ENCODE measurements at places on chromosomes 7 and 10.
A peak's percentile ranks its signal among the peaks of the same experiment; 100 is the strongest.

- DNase-seq = peak; percentile 73
Measured at GRCh38 chr7:95916573-95917297, 144.4 kb downstream of the DYNC1I1 start.

DNA sequence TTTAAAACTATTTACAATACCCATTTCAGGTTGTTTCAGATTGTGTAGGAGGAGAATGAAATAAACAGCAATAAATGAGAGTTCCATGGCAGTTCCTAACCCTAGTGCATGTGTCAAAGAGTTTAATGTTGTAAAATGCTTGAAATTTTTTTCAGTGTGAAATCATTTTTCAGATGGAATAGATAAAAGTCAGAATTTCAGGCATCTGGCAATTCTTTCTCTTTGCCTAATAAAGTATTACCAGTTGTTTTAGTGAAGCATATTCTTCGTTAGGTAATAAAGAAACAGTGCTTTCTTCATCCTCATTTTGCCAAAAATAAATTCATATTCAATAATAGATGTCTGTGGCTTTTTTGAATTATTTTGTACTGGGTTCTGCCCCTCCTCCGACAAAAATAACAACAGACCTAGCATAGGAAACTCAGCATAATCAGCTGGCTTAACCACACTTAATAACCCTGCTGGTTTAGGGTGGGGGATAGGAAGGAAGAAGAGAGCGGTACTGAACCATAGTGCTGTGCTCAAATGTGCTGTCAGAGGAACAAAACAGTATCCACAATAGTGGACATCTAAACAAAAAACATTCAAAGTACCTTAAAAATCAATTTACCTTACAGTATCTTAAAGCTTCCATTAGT, 39.1 kb downstream of the MINDY3 start:
- peak; percentile 41 for DNase-seq

- DNase-seq = peak; percentile 56
Measured at GRCh38 chr10:69716711-69717560, 84.8 kb upstream of the COL13A1 start.

DNA sequence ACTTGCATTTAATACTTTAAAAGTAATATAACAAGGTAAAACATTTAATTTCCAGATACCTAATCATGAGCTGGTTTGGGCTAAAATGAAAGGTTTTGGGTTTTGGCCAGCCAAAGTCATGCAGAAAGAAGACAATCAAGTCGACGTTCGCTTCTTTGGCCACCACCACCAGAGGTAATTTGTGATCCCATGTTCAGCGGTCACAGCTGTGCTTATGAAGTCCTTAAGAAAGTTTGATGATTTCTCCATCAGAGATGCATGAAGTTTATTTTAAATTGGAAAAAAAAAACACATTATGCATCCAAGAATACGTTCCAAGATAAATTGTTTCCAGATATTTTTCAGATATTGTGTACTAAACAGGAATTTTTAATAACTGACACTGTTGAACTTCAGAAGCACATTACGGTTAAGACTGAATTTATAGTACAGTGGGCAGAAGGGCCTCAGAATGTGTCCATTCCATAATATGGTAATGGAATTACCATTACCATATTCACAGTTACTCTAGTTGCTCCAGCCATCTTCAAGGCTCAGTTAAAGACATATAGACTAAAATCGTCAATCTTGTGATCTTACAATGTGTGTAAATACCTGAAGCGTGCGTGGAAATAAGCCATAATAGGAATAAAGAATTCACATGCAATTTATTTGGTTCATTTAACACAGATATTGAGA, 106.8 kb downstream of the ZMYND11 start:
- no peak for DNase-seq

DNA sequence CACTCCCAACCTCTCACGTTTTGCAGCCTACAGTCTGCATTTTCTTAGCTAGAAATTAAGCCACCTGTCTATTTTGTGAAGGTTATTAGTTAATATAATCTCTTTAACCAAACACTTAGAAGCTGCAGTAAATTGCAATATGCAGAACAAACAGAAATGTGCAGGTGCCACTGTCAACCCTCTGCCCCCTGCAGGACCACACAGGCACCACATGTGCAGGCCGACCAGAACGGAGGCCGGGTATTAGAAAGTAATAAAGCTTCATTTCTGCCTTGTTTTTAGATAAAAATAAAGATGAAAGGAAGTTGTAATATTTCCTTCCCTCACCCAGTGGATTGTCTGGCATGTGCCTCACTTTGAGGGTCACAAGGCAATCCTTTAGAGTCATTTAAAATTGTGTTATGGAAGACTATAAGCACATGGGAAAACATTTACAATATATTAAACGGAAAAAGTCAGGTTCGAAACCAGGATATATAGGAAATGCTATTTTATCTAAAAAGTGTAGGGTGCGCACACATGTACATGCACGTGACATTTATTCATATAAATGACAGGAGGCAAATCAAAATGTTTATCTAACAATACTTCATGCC, 158.2 kb downstream of the ARHGAP12 start:
- DNase-seq = peak; percentile 26

DNA sequence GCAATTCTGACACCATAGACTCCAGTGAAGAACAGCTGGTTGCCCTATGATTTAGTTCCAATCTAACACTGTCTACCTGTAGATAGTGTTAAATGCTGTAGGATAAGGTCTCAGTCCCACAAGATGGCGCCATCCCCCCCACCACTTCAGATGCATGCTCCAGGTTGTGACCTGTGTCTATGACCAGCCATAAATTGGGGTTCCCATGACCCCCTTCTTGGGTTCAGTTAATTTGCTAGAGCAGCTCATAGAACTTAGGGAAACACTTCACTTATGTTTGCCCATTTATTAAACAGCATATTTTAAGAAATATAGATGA, 13.1 kb downstream of the CCSER2 start:
- no peak for DNase-seq

- DNase-seq = no peak
Measured at GRCh38 chr7:138076196-138076595, at the start of gene AKR1D1. TSS of gene AKR1D1 (plus strand) at chr7:138076459. CDS start at chr7:138076519, 60 bp downstream.

- DNase-seq = no peak
Measured at GRCh38 chr10:106301146-106301545, 863.4 kb downstream of the SORCS1 start.

DNA sequence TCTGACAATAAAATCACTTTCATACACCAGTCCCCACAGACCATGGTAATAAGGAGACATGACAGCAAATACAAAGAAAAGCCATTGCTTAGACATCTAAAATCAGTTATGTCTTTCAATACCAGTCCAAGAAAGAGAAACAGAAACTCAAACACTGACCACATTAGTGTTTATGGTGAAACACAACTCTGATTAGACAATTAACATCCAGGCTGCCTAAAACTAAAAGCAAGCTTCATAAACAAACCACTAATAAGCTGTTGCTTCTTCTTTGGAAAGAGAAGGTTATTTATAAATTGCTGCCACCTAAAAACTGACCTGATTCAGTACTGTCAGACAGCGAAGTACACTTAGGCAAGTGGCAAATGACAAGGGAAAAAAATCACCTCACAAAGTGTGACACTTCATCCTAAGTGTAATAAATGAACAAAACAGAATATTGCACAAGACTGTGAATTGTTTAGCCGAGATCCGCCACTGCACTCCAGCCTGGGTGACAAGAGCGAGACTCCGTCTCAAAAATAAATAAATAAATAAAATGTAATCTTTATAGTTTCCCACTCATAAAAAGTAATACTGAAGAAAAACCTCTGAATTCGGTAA, 277.4 kb downstream of the PARD3 start:
- DNase-seq = no peak

DNA sequence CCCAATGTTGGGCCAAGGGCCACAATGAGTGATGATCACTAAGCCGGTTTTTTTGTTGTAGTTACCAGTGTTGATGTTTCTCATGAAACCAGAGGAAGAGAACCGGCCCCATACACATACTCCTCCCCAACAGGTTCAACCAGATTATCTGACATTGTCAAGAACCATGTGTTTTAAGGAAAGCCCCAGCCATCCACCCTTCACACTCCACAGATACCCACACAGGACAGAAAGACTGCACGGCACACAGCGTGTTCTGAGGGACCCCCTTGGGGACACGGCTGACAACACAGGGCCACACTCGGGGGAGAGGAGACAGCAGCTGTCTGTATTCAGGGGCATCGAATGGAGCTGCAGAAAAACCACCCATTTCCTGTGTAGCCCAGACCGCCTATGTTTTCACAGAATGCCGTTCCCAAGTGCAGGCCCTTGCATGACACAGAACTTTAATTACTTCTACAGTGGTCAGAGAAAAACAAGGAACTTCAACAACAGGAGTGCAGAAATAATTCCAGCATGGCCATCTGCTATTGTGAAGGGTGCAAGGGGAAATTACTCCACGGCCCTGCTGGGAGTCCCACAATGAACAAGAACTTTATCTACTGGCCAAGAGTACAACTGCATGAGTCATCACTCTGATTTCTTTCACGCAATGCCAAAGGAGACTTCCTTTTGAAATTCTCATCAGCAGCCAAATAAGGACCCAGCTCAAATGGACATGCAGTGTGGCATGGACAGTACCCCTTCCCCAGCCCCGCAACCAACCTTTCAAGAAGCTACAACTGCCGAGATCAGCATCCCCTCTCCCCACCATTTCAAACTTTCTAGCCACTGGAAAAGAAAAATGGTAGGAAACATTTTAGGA, 2.3 kb downstream of the KLF6 start:
- DNase-seq = peak; percentile 80

GRCh38 chr10:129764011-129764900, 199.8 kb downstream of the EBF3 start:
- DNase-seq = no peak

DNA sequence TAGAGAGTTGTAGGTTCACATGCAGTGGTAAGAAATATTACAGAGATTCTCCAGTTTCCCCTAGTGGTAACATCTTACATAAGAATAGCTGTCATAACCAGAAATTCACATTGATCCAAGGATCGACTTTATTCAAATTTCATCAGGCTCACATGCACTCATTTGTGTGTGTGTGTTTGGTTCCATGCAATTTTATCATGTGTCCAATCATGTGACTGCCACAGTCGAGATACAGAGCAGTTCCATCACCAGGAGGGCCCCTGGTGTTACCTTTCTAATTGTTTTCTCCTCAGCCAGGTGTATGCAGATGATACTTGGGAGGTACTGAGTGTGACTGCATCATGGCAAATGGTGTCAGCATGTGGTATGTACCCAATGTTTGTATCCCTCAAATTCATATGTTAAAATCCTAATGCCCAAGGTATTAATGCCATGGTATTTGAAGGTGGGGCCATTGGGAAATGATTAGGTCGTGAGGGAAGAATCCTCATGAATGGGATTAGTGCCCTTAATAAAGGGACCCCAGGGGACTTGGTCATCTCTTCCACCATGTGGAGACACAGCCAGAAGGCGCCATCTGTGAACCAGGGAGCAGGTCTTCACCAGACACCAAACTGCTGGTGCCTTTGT, 126.3 kb downstream of the CXCL12 start:
- no peak for DNase-seq

DNA sequence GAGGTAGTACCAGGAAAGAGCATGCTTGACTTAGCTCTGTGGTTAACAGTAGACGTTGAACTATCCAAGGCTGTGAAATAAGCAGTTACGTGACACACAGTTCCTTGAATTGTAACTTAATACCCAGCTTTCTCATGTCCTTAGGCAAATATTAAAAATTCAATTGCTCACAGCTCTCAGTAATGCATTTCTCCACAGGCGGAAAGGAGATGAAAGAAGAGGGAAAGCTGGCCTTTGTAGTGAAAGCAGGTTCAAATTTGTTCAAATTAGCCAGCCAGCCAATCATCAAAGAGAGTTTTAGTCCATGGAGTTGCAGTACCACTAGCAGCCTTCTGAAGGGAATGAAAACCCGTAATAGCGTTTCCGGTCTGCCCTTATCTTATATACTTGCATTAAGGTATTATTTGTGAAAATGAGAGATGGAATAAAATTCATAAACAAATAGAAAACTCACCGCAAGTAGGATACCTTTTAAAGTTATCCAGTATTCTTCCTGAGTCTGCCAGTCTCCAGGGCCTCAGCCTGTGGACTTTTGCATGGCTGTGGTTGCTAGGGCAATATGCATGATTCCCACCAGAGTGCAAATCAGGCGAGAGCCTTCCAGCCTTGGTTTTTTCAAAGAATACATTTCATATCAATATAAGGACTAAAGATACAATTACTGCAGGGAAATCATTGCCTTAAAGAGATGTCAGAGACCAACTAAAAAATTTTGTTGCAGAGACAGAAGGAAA, 795.5 kb downstream of the TNS3 start:
- no peak for DNase-seq

GRCh38 chr7:150734254-150734653, 3.0 kb upstream of the GIMAP5 start:
- no peak for DNase-seq

DNA sequence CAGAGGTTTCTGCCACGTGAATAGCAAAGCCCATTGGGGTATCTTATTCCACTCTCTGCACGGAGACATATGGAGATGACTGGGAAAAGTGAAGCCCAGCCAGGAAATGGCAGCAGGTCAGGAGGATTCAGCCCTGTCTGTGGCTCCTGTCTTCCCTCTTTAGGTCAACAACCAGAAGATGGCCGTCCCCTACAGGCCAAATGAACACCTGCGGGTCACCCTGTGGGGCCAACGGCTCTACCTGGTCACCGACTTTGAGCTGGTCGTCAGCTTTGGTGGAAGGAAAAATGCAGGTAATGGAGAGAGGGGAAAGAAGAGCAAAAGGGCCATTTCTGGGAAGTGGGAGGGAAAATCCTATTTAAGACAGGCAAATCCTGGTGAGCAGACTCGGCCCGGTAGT, 38.3 kb downstream of the EPHB4 start:
- DNase-seq = no peak

- DNase-seq = no peak
Measured at GRCh38 chr10:33234831-33235237, 99.6 kb downstream of the NRP1 start.

DNA sequence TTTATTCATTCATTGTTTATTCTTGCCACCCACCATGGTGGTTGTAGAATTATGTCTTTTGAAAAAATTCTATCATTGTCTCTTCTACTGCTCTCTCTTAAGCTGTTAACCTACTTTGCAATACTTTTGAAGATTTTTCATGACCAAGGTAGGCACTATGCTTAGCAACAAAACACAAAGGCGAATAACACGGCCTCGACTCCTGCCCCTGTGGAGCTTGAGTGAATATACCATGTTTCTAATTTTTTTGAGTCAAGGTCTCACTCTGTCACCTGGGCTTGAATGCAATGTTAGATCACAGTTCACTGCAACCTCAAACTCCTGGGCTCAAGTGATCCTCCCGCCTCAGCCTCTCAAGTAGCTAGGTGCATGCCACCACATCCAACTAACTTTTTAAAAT, 39.4 kb downstream of the APBB1IP start:
- DNase-seq = no peak

GRCh38 chr10:24784923-24785322, 61.2 kb upstream of the ARHGAP21 start:
- no peak for DNase-seq

- no peak for DNase-seq
Measured at GRCh38 chr7:39299695-39300094, 266.5 kb upstream of the YAE1 start.
